ENCODE measurements at places on chromosomes 6 and 20.

DNA sequence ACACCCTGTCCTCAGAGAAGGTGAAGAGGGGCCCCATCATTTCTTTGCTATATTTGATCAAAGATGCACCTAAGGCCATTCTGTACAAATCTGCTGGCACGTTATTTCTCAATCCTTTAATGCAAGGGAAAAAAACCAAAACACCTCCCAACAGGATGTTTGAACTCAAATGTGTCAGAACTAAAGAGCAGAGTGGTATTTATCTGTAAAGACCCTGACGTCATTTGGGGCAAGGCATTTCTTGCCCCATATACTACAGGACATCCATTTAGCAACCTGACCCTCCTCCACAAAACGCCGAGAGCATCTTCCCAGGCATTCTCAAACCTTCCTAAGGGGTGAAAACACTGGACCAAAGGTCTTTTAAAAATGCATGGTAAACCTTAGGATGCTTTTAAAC, 50.8 kb downstream of the ZMYND8 start:
- DNase-seq = no peak

DNA sequence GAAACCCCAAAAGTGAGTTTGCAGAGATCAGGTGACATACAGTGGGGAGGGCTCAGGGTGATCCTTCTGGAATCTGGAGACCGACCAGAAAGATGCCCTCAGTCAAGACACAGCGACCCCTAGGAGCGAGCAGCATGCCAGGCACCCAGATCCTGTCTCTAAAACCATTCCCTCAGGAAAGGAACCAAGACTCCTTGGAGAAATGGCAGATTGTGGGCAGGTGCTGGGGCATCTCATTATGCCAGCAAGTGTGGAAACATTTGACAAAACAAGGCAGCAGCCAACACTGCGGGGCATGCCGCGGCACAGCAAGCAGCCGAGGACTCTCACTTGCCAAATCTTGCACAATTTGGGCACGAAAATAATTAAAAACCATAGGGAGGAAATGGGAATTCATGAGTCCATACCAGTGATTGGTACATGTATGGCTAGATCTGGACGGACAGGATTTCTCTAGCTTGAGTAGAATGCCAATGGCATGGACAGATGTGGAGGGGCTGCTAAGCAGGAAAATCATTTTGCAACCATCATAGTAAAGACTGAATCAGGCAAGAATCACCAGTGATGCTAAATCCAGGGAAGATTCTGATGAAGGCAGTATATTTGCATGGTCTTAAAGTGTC, 76.9 kb downstream of the GINS1 start:
- DNase-seq = no peak

- no peak for DNase-seq
Observed at GRCh38 chr6:34242252-34243130, 5.8 kb downstream of the HMGA1 start.

DNA sequence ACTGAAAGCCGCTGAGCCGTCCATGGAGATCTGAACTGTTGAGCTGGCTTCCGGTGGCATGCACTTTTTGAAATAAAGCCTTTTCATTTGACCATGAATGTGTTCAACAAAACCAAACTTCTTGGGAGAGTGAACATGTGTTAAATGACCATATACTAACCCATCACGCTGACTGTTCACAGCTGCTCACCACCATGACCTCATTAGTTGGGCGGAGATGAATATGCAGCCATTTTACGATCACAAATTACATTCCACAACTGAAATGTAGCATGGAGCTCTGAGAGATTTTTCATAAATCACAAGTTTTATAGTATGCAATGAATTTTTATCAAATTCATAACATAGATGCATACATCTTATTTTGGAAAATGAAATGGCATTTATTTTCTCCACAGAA, 4.2 kb downstream of the RAMACL start:
- DNase-seq = no peak

All from stimulated activated CD4-positive, alpha-beta T cell treated with anti-CD3 and anti-CD28 coated beads, Interleukin-1b, Interleukin-23, amount 100 ng/mL, for 1 hour (primary cell).